Fibroblast of the aortic adventitia (primary cell): ENCODE measurements at places on chromosomes 11 and 22. TPM values are rescaled to one million over a fixed set of nuclear protein-coding genes. Genes with fewer than 3 reads are reported as not detected.

GRCh38 chr22:26724414-26724813 lies 67.0 kb downstream of the MIAT start:
- no peak for DNase-seq

DNA sequence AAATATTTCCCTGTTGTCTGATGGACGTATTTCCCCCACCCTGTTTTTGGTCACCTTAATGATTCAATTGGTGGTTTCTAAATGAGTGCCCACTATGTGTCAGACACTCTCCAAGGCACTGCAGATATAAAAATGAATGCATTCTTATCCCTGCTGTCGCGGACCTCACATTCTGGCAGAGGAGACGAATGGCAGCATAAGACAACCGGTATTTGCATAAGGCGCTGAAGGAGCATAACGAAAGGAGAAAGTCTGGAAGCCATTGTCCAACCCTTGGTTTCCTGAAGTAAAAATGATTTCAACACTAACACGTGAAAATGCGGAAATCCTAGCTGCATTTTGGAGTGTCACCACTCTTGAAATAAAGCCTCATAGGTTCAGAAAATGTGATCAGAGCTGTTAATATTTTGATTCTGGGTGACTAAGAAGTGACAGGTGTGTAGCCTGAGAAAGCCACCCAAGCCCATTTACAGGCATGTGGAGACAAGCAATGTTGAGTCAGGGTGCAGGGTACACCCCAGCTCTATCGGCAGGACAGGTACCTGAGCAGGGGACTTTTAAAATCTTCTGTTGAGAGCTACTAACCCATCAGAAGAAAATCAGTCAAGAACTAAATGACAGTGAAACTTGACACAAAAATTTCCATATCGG lies 10.1 kb upstream of the GAB2 start:
- no peak for DNase-seq

MAJIN gene
- total RNA-seq: not detected in 2 replicates

CCDC81 gene
- total RNA-seq: 0.36 and 2.6 TPM in 2 replicates
